ENCODE measurements at places on chromosomes 3 and 15. TPM values are rescaled to one million over a fixed set of nuclear protein-coding genes. Genes with fewer than 3 reads are reported as not detected.

DNA sequence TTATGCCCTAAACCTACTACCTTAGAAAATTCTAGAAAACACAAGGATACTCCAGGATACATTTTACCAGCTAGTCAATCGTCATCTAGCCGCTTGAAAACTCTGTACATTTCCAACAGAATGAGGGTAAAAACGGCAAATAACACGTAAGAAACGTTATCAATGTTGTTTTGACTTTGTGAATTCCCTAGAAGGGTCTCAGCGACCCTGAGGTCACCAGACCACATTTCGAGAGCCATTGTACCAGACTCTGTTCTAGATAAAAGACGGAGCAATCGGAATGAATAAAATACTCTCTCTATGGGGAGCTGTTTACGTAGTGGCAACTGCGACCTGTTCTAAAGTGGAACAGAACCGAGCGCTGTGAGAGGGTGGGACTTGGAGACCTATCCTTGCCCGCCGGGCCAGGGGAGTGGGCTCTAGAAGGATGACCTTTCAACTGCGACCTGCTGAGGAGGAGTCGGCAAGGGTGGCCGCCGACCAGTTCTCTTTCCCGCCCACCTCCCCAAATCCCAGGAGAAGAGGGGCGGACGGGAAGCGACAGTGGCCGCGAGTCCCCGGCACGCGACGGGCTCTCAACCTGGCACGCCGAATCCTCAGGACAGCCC, 778 bp upstream of the AP4E1 start:
- DNase-seq: peak; percentile 65

DNA sequence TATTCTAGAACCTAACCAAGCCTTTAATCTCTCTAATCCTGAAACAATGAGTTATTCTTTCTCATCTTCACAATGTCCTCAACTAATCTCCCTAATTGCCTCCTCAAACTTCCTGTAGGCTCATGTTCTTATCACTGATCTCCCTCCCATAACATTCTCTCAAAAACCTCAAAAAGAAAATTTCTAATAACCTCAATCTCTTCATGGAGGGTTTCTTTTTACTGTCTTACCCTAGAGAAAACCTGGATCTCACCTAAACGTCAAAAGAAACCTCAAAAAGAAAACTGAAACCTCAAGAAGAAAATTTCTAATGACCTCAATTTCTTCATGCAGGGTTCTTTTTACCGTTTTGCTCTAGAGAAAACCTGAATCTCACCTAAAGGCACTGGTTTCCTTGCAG, 150.2 kb downstream of the GSK3B start:
- DNase-seq: no peak

DNA sequence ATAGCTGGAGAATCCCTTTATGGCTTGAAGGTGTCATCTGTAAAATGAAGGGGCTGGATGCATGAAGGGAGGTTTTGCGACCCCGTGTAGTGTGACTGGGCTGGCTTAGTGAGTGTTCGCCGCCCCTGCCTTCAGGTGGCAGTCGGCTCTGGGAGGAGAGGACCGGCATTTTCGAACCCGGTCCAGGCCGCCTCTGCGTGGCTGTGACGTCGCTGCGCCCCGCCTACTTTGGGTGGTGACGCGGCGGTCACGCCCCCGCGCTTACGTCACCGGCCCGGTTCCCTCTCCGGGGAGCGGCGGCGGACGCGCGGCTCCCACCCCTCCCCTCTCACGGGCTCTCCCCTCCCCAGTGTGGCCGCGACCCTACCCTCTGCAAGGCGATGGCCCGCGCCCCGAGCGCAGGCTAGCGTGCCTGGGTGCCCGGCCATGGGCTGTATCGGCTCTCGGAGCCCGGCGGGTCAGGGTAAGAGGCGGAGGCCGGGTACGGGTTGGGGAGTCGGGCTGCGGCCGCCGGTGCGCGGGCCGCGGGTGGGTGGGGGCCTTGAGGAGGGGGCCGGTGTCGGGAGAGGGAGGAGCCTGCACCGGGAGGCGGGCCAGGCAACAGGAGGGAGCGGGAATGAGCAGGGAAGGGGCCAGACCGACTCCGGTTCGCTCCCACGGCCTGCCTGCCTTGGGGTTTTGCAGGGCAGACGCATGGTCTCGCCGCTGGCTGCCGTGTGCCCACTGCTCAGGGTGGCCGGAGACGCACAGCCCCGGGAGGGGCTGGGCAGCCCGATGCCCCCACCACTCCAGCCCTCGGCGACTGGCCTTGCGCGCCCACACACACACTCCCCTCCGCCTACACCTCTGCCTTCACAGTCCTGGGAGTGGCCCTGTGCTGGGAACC, 1.5 kb upstream of the FAM131A start:
- peak; percentile 86 for DNase-seq

- DNase-seq: no peak
These were observed 47.0 kb upstream of the RARB start for GRCh38 chr3:25381083-25381482.

DNA sequence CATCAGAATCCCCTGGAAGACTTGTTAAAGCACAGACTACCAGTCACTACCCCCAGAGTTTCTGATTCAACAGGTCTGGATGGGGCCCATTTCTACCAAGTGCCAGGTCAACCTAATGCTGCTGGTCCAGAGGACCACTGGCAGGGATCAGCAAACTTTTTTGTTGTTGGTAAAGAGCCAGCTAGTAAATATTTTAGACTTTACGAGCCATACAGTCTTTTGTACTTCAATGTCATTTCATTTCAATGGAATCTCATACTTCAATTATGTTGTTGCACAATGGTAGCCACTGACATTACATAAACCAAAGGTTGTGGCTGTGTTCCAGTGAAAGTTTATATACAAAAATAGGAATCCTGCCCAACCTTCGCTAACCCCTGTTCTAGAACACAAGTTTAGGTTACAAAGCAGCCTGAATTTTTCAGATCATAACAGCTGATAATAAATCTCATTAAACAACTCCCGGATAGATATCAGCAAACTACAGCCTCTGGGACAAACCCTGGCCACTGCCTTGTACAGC, 28.7 kb downstream of the ULK4 start:
- DNase-seq: no peak

GRCh38 chr3:138199851-138200250, 12.8 kb downstream of the ARMC8 start:
- DNase-seq: no peak

- no peak for DNase-seq
These were observed 9.9 kb downstream of the MB21D2 start for GRCh38 chr3:192907784-192908183.

DNA sequence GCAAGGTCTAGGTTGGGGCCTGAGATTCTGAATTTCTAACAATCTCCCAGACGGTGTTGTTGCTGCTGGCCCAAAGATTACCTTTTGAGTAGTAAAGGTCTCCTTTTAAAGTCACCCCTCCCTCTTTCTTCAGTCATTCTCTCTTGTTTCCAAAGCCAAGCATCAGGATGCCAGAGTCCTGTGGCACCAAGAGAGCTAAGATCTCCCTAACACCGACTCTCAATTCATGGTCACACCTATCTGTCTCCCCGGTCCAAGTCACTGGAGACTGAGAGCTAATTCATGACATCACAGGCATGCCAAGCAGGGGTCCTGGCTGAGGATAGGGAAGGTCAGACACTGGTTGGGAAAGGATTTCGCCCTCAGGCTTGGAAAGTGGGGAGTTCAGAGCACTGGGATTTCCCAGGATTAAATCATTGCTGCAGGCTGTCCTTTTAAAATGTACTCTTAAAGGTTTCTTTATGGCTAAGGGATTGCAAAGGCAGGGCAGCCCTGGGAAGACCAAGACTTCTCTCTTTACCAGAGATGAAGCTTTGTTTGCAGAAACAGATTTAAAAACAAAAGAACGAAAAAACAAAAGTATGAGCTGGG, 7.3 kb downstream of the SHOX2 start:
- no peak for DNase-seq

DNA sequence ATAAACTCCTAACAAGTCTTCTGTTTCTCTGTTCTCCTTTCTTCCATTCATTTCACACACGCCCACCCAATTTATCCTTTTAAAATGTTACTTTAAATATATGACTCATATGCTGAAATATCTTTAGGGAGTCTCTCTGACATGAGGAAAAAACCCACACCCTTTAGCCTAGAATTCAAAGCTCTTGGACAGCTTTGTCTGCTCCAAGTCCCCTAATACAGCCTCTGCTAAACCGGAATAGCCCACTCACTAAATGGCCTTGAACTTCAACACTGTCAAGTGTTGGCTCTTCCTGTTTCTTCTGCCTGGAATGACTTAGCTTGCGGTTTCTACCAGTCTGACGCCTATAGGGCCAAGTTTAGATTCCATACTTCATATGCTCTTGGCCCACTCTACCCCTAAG, 3.3 kb upstream of the CD96 start:
- DNase-seq: no peak

- peak; percentile 18 for DNase-seq
These were observed 177.8 kb downstream of the KLF13 start for GRCh38 chr15:31504462-31504839.

- no peak for DNase-seq
These were observed 382.4 kb downstream of the SHQ1 start for GRCh38 chr3:72465853-72466252.

DNA sequence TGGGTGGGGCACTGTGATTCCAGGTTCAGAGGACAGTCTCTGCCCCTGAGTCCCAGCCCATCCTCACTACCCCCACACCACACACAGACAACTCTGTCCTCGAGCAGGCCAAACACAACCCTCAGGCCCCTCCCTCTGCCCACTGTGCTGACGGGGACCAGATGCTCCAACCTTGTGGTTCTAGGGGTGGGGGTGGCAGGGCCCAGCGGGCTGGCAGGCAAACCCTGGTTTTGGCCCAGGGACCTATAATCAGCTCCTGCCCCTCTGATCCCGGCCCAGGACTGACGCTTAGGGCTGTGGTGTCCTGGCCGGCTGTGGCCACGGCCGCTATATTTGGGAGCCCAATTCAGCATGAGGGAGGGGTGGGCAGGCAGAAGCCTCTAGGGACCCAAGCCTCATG, 5.0 kb upstream of the MYL3 start:
- DNase-seq: no peak

GRCh38 chr3:10466186-10466585, 39.2 kb downstream of the ATP2B2 start:
- DNase-seq: no peak

The AGTR1 gene
- not detected for total RNA-seq

The BBX gene
- 27.3 TPM for total RNA-seq

The C2CD4A gene
- not detected for total RNA-seq

The RPL32 gene
- total RNA-seq: 1,764 TPM

The MME gene
- not detected for total RNA-seq

The RAB27A gene
- 102 TPM for total RNA-seq
